ENCODE measurements at places on chromosomes 2 and 18.
A peak's percentile ranks its signal among the peaks of the same experiment; 100 is the strongest.

- DNase-seq, result no peak
These were observed 176.1 kb downstream of the TXNL1 start for GRCh38 chr18:56462276-56462675.

GRCh38 chr2:128988326-128988725 lies 669.7 kb upstream of the HS6ST1 start:
- no peak for DNase-seq

GRCh38 chr2:49794396-49794795 lies 640.1 kb upstream of the FSHR start:
- no peak for DNase-seq

DNA sequence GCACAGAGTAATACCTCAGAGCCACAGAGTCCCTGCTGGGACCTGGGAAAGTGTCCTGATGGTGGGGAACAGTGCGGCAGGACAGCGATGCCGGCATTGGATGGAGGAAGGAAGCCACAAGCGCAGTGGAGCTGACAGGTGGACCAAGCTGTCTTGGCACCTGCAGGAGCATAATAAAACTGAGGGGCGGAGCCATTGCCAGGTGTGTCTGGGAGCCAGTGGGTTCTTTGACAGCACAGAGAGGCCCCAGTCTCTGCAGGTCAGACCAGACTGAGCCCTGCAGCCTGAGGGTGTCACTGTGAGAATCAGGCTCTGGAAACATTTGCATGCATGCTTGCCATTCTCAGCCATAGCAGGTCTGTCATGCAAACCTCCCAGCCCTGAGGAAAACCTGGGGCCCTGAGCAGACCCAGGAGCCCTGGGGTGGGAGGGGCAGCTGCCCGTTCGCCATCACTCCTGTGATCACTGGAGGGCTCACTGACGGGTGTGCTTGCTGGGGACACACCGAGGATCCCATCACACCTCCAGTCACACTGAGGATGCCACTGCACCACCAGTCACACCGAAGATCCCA lies 210.5 kb upstream of the HDAC4 start:
- DNase-seq, result no peak

- no peak for DNase-seq
These were observed 23.8 kb upstream of the SLC35G4 start for GRCh38 chr18:11585596-11585995.

DNA sequence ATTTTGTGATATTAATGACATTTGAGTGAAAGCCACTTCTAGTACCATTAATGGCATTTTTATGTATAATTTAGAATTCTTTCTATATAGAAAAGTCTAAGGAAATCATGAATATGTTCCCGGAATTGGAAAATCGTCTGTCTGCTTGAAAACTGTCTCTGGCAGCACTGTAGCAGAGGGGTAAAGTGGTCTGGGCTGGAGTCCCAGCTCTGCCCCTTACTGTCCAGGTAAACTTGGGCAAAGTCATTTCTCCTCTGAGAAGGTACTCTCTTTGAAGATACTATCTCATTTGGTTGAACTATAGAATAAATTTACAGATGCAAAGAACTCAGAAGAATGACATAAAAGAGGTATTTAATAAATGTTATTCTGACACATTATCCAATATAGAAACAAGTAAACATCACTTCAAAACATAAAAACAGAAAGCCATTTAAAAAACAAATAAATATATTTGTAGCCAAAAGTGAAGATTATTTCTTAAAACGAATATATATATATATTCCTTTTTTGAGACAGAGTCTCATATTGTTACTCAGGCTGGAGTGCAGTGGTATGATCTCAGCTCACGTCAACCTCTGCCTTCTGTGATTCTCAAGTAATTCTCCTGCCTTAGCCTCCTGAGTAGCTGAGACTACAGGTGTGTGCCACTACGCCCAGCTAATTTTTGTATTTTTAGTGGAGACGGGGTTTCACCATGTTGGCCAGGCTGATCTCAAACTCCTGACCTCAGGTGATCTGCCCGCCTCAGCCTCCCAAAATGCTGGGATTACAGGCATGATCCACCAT lies 149.8 kb upstream of the ITGA4 start:
- DNase-seq, result no peak

- no peak for DNase-seq
These were observed 98.1 kb downstream of the CDH2 start for GRCh38 chr18:28078849-28079248.

DNA sequence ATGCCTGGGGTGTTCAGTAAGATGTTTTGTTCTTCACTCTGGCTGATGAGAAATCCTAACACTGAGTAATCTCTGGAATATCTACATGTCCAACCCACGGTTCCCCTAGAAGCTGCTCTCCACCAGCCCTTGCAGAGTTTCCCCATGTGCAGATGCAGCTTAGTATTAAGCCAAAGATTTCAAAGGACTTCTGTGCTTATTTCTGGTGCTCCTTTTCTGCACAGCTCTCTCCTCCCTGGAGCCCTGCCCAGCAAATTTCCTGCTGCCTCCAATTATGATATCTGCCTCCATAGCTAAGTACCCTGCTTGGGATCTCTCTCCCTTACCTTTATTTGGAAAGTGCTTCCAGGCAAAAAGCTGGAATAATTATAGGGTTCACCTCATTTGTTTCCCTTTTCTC lies 949.3 kb downstream of the BCL11A start:
- DNase-seq, result no peak

DNA sequence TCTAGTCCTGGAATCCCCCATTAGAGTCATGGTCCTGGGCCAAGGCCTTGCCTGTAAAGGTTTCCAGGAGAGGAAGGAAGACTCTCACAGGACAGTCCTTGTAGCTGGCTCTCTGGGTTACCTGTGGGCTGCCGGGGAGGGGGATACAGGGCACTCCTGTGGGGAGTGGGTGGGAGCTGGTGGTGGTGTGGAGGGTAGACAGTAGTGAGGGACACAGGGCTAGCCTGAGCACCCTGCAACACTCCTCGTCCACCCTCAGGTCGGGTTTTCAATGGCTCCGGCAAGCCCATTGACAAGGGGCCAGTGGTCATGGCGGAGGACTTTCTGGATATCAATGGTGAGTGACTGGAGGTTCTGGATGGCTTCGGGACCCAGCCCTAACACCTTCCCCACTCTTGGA lies 19.7 kb upstream of the ANKRD53 start:
- DNase-seq, result no peak

DNA sequence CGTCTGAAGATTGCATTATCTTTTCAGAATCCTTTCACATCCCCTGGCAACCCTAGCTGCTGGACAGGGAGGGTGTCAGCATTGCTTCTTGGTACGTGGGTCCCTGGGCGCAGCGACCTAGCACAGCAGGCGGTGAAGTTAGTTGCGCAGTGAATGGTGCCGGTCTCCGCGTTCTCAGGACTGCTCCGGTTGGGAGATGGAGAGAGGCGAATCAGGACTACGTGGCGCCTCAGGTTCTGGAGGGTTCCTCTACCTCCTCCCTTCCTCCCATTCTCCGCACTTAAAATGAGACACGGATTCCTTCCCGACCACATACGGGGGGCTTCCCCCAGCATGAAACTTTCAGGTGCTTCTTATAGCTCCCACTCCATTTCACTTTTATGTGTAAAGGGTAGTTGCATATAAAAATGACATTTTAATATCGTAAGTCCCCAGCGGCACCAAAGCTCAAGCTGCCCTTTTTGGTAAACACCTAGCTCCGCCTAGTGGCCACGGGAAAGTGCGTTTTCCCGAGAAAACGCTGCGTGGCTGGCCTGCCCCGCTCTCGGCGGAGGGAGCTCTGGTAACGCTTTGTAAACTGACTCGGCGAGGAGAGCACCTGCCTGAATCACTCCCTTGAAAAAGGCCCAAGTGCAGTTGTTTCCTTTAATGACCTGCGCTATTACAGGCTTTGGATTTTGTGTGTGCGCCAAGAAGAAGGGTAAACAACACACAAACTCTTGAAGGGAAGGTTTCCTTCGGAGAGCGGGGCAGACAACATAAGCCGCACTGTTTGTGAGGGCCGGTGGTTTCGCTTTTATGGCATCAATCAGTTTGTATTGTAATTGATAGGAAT lies 32.9 kb upstream of the INHBB start:
- peak; percentile 83 for DNase-seq

GRCh38 chr2:31302940-31303563 lies 69.1 kb downstream of the EHD3 start:
- DNase-seq, result no peak

- peak; percentile 24 for DNase-seq
These were observed 8.6 kb upstream of the MTCL1 start for GRCh38 chr18:8696749-8697211.

DNA sequence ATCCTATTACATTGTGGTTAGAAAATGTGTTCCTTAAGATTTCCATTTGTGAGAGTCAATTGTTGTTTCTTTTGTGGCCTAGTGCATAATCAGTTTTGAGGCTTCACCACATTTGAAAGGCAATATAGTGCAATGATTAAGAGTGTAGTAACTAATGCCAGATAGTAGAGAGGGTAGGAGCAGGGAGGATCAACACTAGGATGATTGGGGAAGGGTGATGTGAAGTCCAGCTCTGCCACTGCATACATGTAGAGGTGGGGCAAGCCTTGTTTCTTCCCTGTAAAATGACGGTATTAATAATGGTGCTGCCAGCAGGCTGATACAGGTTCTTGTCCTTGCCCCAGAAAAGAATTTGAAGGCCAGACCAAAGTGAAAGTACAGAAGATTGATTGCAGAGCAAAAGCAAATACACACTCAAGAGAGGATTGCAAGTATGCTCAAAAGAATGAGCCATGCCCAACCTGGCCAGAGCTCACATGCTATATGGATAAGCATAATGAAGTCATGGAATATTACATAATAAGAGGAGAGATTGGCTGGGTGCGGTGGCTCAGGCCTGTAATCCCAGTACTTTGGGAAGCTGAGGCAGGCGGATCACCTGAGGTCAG lies 8.0 kb downstream of the SP100 start:
- no peak for DNase-seq

DNA sequence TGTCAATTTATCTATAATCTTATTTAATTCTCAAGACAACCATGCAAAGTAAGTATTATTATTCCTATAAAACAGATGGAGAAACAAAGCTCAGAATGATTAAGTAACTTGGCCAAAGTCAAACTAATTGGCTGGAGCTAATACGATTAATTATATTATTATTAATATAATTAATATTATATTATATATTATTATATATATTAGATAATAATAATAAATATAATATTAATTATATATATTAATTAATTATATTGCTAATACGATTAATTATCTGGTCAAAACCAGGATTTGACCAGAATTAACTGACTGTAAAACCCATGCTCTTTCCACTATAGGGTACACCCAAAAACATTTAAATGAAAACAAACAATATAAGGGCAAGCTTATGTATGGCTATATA lies 52.4 kb downstream of the FARSB start:
- DNase-seq, result no peak

Measured in C1 segment of cervical spinal cord (tissue), 14 donors.